ENCODE measurements at places on chromosomes 3 and 15.
A peak's percentile ranks its signal among the peaks of the same experiment; 100 is the strongest.

- DNase-seq = no peak
Measured at GRCh38 chr3:38362825-38363224, 16.2 kb downstream of the XYLB start.

DNA sequence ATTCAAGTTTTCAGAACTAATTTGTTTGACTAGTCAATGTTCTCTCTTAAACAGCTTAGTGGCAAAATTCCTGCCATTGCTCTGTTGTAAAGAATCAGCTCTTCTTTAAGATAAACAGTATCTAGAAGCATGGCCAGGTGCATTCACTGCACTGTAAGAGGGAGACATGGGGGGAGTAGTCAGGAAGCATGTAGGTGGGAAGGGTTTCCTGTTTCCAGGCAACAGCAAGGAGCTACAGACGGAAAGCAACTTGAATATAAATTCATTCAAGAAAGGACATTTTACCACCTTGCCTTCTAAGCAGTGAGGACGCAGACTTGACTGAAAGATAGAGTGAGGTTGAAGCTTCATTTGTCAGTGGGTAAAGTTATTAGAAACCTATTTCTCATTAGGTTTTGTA lies 55.3 kb downstream of the BBX start:
- DNase-seq = no peak

- DNase-seq = no peak
Measured at GRCh38 chr15:48940508-48940907, 23.2 kb downstream of the SHC4 start.

- no peak for DNase-seq
Measured at GRCh38 chr3:128804811-128805155, 74.6 kb upstream of the ACAD9 start.

- no peak for DNase-seq
Measured at GRCh38 chr3:26560081-26560480, 62.5 kb upstream of the LRRC3B start.

GRCh38 chr3:117809186-117810081 lies 1099.9 kb downstream of the TUSC7 start:
- DNase-seq = no peak

- no peak for DNase-seq
Measured at GRCh38 chr3:87797872-87798566, 260.8 kb downstream of the CGGBP1 start.

GRCh38 chr3:152672320-152672649 lies 162.6 kb upstream of the P2RY1 start:
- no peak for DNase-seq

GRCh38 chr3:144477593-144477992 lies 506.0 kb downstream of the DIPK2A start:
- DNase-seq = no peak

DNA sequence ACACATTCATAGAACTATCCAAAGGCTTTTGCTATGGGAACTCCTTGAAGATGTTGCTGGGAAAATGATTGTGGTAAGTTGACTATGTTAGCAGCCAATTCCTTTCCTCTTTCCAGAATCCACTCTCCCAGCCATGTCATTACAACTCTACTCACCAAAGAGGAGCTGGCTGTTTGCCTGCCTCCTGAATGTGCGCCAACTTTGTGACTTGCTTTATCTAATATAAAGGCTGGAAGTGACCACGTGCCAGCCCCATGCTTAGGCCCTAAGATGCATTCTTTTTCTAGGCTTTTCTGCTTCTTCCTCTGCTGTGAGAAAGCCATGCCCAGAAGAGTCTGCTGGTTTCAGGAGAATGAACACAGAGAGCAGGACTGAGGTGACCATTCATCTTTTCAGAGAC lies 182.2 kb downstream of the GABRB3 start:
- no peak for DNase-seq

GRCh38 chr3:184842433-184842832 lies 30.5 kb downstream of the VPS8 start:
- DNase-seq = no peak

DNA sequence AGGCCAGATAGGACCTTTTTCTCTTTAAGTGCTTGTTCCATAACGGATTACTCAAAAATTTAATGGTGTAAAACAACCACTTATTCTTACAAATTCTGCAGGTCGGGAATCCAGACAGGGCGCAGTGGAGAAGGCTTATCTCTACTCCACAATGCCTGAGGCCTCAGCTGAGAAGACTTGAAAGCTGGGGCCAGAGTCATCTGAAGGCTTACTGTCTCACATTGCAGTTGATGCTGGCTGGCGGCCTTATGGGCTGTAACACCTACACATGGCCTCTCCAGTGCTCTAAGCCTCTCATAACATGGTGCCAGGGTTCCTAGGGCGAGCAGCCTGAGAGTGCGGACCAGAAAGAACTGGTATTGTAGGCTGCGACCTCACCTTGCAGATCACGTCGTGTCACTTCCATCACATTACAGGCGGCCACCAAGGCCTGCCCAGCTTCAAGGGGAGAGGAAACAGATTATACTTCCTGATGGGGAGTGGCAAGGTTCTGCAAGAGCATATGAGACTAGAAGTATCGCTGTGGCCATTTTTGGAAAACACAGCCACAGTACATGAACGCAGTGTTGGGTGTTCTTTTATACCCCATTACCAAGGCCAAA lies 32.4 kb downstream of the CMTM7 start:
- no peak for DNase-seq

DNA sequence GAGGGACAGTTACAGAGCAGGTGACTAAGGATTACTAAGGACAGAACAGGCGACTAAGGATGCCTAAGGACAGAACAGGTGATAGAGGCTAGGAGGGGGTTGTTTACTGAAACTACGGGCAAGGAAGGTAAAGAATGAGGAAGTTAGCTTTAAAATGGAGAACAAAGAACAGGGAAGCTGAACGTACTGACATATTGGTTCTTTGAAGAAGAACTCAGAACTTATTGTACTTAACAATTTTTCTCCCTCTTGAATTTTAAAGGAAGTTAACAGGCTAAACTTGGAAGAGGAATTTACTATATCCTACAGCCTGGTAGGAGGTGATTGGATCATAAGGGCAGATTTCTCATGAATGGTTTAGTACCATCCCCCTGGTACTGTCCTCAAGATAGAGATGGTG lies 290.2 kb downstream of the SHQ1 start:
- DNase-seq = no peak

DNA sequence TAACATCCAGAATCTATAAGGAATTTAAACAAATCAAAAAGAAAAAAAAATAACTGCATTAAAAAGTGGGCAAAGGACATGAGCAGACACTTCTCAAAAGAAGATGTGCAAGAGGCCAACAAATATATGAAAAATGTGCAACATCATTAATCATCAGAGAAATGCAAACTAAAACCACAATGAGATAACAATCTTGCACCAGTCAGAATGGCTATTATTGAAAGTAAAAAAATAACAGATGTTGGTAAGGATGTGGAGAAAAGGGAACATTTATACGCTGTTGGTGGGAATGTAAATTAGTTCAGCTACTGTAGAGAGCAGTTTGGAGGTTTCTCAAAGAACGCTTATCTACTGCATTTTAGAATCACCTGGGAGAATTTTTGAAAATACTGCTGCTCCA lies 186.1 kb downstream of the OTOL1 start:
- DNase-seq = no peak

- DNase-seq = no peak
Measured at GRCh38 chr15:33132233-33132580, 62.3 kb downstream of the FMN1 start.

DNA sequence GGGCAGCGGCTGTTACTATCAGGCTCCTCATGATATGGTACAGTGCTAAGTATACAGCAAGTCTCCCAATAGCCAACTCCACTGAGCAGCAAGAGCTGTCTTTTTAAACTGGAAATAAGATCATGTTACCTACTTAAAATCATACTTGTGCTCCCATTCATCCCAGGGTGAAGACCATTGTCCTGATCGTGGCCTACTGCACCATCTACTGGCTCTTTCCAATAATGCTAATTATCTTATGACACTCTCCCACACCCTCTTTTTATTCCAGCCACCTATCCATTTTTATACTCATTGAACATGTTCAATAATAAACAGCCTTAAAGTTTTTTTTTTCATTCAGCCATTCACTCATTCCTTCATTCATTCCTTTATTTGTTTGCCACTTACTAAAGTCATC lies 117.7 kb downstream of the GBE1 start:
- no peak for DNase-seq

GRCh38 chr3:8458238-8458661 lies 43.4 kb upstream of the LMCD1 start:
- no peak for DNase-seq

GRCh38 chr3:44952689-44953088 lies 23.3 kb downstream of the ZDHHC3 start:
- no peak for DNase-seq

DNA sequence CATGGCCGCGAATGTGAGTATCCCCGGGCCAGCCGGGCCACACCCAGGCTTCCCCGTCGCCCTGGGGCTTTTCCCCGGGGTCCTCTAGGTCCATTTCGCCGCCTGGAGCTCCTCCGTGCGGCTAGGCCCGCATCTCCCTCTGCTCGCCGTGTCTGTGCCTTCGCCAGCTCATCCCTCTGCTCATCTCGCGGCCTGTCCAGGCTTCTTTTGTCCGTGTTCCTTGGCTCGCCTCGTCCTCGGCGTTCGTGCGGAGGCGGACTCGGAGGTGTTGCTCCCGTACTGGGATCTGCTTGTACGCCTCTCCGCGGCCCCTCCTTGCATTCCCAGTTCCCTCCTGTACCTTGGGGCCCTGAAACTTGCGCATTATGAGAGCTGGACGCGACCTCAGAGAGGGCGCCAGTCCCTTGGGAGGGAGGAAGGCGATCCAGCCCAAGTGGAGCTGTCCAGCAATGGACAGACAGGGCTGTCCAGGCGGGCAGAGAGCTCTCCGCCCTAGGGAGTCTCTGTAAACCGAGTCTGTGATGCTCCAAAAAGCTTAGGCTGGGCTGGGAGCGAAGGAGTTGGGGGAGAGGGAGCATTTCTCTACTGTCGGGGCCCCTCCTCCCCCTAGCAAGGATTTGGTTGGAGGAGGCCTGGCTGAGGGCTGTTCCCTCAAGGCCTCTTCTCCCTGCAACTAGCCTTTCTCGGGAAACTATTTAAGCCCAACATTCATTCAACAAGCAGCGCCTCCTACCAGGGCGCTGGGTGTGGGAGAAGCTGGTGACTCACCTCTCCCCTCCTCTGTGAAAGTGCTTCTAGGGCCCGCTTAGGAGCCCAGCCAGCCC lies 553 bp downstream of the TMEM43 start:
- DNase-seq = peak; percentile 48

- DNase-seq = no peak
Measured at GRCh38 chr3:10286596-10287295, 6.0 kb downstream of the GHRL start.

DNA sequence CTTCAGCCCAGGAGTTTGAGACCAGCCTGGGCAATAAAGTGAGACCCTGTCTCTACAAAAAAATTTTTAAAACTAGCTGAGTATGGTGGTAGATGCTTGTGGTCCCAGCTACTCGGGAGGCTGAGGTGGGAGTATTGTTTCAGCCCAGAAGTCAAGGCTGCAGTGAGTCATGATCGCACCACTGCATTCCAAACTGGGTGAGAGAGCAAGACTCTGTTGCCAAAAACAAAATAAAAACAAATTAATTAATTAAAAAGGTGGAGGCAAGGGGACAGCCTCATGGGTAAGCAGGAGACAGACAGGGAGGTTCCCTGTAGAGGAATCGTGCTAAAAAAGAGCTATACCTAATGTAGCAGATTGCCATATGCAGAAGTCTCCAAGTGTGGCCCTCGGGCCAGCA lies 12.6 kb downstream of the HAPLN3 start:
- no peak for DNase-seq

- DNase-seq = no peak
Measured at GRCh38 chr3:42541079-42541478, 38.6 kb downstream of the VIPR1 start.

GRCh38 chr15:62360332-62361097 lies 195.4 kb upstream of the C2CD4B start:
- no peak for DNase-seq

- DNase-seq = no peak
Measured at GRCh38 chr3:127730171-127730570, 57.4 kb downstream of the ABTB1 start.

- no peak for DNase-seq
Measured at GRCh38 chr3:132404276-132404675, 13.0 kb upstream of the DNAJC13 start.

- DNase-seq = no peak
Measured at GRCh38 chr3:45103753-45104714, 42.1 kb downstream of the CDCP1 start.

DNA sequence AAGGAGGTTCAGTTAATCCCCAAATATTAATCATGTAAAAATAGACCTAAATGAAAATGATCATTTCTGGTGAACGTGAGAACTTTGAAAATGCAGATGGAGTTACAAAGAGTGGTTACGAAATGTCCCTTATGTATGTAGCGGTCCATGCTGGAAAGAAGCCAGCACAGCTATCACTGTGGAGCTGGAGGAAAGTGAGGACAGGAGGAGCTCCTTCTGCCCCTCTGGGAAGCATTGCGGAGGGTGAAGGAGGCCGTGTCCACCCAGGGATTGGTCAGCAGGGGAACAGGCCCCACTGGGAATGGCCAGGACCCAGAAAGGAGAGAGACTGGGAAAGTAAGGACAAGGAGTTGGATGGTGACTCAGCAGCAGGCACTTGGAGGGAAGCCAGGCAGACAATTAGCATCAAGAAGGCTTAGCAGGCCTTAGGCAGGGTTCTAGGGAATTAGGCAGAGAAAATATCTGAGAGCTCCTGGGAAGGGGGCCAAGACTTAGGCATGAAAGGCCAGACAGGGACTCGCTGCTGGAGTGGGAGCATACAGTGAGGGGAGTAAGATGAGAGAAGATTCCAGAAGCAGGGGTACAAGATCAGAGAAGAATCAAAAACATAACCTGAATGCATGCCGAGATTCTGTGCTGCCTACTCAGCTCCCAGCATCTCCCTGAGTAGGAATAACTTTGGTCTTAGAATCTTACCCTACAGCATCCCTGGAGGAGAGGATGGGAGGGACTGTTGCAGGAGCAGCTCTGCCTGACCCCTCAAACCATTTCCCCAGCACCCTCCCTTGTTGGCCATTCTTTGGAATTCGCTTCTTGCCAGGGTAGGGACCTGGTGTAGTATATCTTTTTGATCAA lies 171.0 kb upstream of the UMPS start:
- no peak for DNase-seq

- no peak for DNase-seq
Measured at GRCh38 chr3:124832782-124833709, 54.1 kb downstream of the ITGB5 start.

- no peak for DNase-seq
Measured at GRCh38 chr3:16810593-16811367, 74.0 kb upstream of the PLCL2 start.
